ENCODE measurements at places on chromosomes 4 and X. TPM values are rescaled to one million over a fixed set of nuclear protein-coding genes. Genes with fewer than 3 reads are reported as not detected.

HCFC1 gene
- 124 TPM for total RNA-seq

SATL1 gene
- total RNA-seq = not detected

TASL gene
- not detected for total RNA-seq

PPP3CA gene
- total RNA-seq = 20.3 TPM

PPP1R2C gene
- not detected for total RNA-seq

RAB39B gene
- not detected for total RNA-seq

STOX2 gene
- total RNA-seq = not detected

NLGN3 gene
- total RNA-seq = not detected

Data from HT-29 (cell line).